ENCODE measurements at places on chromosomes 1 and 21. TPM values are rescaled to one million over a fixed set of nuclear protein-coding genes. Genes with fewer than 3 reads are reported as not detected.

DNA sequence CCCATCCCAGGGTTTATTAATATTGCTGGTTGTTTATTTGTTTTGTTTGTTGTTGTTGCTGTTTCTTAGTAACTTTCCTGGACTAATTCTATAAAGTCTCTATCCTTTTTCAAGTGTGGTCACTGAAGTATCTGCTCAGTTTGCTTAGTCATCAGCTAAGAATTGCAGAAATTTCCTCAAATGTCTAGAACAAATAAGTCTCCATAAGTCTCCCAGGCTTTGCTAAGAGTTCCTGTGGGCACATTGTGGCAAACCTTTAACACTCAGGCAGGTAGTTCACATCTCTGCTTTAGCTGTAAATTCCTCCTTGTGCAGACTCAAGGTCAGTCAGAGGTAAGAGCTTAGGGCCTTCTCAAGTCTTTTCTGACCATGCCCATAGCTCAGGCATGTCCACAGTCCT lies 38.9 kb upstream of the C1orf185 start:
- H3K4me3 ChIP-seq: no peak overlapping the region
- no peaks in the 10 kb centered on the region for H3K4me1 ChIP-seq
- peak; percentile 21 for DNase-seq
- no peak overlapping the region for H3K27ac ChIP-seq
- no peaks in the 10 kb centered on the region for H3K36me3 ChIP-seq

GRCh38 chr1:29832936-29833335 lies 596.6 kb downstream of the PTPRU start:
- no peak overlapping the region for H3K4me3 ChIP-seq
- no peaks in the 10 kb centered on the region for H3K36me3 ChIP-seq
- no peaks in the 10 kb centered on the region for H3K4me1 ChIP-seq

DNA sequence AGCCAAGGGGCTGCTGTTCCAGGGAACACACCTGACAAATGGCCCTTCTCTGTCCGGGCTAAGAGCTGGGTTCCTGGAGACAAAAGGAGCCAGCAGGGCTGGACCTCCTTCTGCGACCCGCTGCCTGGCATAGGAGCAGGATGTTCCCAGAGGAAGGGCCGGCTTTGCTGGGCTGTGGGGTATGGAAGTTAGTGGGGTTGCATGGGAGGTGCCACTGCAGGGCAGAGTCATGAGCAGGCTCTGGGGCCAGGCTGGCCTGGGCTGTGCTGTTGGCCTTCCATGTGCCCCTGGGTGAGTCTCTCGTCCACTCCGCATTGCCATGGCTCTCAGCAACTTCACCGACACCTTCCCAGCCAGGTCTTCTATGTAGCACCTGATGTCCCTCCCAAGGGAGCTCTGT lies 507.6 kb downstream of the PTPRU start:
- no peak overlapping the region for H3K4me3 ChIP-seq
- H3K27me3 ChIP-seq: peaks cover 2% of the 10 kb centered on the region
- DNase-seq: no peak
- no peaks in the 10 kb centered on the region for H3K36me3 ChIP-seq
- H3K27ac ChIP-seq: no peak overlapping the region

- no peak overlapping the region for H3K4me3 ChIP-seq
- H3K27ac ChIP-seq: no peak overlapping the region
- H3K27me3 ChIP-seq: peaks cover 15% of the 10 kb centered on the region
- DNase-seq: no peak
These were observed 51.3 kb upstream of the SLC45A1 start for GRCh38 chr1:8266436-8267165.

GRCh38 chr1:150322310-150322709 lies 977 bp downstream of the PRPF3 start:
- H3K36me3 ChIP-seq: peaks cover 32% of the 10 kb centered on the region
- peak; percentile 65 for DNase-seq
- H3K27ac ChIP-seq: peak overlapping the region; percentile 99
- peak overlapping the region; percentile 99 for H3K4me3 ChIP-seq
- H3K27me3 ChIP-seq: peaks cover 2% of the 10 kb centered on the region
- H3K4me1 ChIP-seq: peaks cover 12% of the 10 kb centered on the region

GRCh38 chr1:156797212-156797871 lies 19.3 kb downstream of the SH2D2A start:
- no peak overlapping the region for H3K4me3 ChIP-seq
- DNase-seq: peak; percentile 90
- no peak overlapping the region for H3K27ac ChIP-seq

GRCh38 chr1:18751425-18751824 lies 108.0 kb downstream of the TAS1R2 start:
- no peak overlapping the region for H3K27ac ChIP-seq
- no peaks in the 10 kb centered on the region for H3K36me3 ChIP-seq
- no peak overlapping the region for H3K4me3 ChIP-seq

- DNase-seq: no peak
- peaks cover 24% of the 10 kb centered on the region for H3K36me3 ChIP-seq
- no peak overlapping the region for H3K4me3 ChIP-seq
- peaks cover 4% of the 10 kb centered on the region for H3K4me1 ChIP-seq
These were observed 35.6 kb downstream of the SMYD2 start for GRCh38 chr1:214316593-214316992.

- H3K27ac ChIP-seq: no peak overlapping the region
These were observed 140.5 kb downstream of the FCRL5 start for GRCh38 chr1:157411769-157412168.

DNA sequence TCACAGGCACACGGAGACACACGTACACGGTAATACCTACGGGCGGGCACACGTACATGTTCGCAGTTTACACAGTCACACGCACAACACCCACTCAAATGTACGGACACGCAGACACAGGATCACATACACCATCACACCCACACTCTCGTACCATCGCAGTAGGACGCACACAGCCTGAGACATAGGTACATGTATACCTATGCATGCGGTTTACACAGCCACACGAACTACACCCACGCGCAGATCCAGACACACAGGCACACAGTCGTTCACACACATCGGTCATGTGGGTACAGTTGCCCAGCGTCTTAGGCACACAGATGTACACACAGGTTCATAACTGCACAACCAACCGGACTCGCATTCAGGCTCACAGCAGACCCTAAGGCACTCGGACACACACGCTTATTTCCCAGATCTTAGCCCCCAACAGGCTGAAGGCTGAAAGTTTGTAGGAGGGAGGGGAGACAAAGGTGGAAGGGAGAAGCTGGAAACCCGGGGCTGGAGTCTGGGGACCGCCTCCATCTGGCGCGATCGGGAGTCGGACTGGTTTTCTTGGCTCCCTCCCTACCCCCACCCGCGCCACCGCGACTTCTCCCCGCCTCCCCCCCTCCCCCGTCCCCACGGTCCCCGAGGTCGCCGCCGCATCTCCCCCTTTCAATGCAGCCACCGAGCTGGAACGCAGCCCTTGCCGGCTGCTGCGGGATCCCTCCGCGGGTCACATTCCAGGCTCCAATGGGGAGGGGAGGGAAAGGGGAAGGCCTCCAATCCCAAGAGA lies 51.9 kb upstream of the SYNC start:
- peaks cover 11% of the 10 kb centered on the region for H3K4me1 ChIP-seq
- H3K4me3 ChIP-seq: peak overlapping the region; percentile 66
- DNase-seq: peak; percentile 77

GRCh38 chr1:157969697-157970485 lies 23.6 kb upstream of the KIRREL1 start:
- H3K27ac ChIP-seq: no peak overlapping the region
- H3K4me3 ChIP-seq: no peak overlapping the region
- DNase-seq: no peak
- no peaks in the 10 kb centered on the region for H3K4me1 ChIP-seq
- no peaks in the 10 kb centered on the region for H3K27me3 ChIP-seq
- H3K36me3 ChIP-seq: no peaks in the 10 kb centered on the region

- no peaks in the 10 kb centered on the region for H3K36me3 ChIP-seq
- H3K27me3 ChIP-seq: peaks cover 4% of the 10 kb centered on the region
- no peak for DNase-seq
- H3K4me3 ChIP-seq: no peak overlapping the region
- H3K4me1 ChIP-seq: peaks cover 20% of the 10 kb centered on the region
- H3K27ac ChIP-seq: no peak overlapping the region
These were observed 21.8 kb upstream of the DYNLT5 start for GRCh38 chr1:66730462-66730861.

- H3K27me3 ChIP-seq: peaks cover 7% of the 10 kb centered on the region
- peaks cover 20% of the 10 kb centered on the region for H3K4me1 ChIP-seq
- H3K36me3 ChIP-seq: no peaks in the 10 kb centered on the region
- H3K4me3 ChIP-seq: no peak overlapping the region
These were observed 527.8 kb downstream of the MATN1 start for GRCh38 chr1:30195424-30196134.

DNA sequence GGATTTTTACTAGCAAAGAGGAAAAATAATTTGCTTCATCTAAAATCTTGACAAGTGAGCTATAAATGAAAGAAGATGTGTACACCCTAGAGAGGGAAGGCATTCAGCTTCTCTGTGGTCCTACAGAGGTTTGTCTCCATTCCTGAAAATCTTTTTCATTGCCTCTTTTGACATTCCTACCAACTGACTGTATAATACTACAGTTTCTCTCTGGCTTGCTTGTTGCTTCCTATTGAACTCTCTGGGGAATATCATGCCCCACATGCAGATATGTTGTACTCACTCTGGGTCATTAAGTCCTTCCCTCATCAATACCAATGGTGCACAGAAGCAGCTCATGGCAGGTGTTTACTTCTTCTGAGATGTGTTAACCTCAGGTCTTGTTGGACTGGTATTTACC lies 371.2 kb upstream of the PLXNA2 start:
- no peaks in the 10 kb centered on the region for H3K27me3 ChIP-seq
- no peaks in the 10 kb centered on the region for H3K4me1 ChIP-seq
- no peak overlapping the region for H3K4me3 ChIP-seq
- DNase-seq: no peak
- H3K27ac ChIP-seq: no peak overlapping the region

- peak overlapping the region; percentile 34 for H3K4me3 ChIP-seq
- no peak for DNase-seq
- peak overlapping the region; percentile 64 for H3K27ac ChIP-seq
- H3K4me1 ChIP-seq: peaks cover 35% of the 10 kb centered on the region
These were observed 81.7 kb downstream of the ARID4B start for GRCh38 chr1:235246022-235246948.

- no peaks in the 10 kb centered on the region for H3K4me1 ChIP-seq
- H3K27ac ChIP-seq: no peak overlapping the region
- no peaks in the 10 kb centered on the region for H3K27me3 ChIP-seq
- DNase-seq: no peak
- no peaks in the 10 kb centered on the region for H3K36me3 ChIP-seq
These were observed 261.7 kb downstream of the PCP4 start for GRCh38 chr21:40128891-40129290.

DNA sequence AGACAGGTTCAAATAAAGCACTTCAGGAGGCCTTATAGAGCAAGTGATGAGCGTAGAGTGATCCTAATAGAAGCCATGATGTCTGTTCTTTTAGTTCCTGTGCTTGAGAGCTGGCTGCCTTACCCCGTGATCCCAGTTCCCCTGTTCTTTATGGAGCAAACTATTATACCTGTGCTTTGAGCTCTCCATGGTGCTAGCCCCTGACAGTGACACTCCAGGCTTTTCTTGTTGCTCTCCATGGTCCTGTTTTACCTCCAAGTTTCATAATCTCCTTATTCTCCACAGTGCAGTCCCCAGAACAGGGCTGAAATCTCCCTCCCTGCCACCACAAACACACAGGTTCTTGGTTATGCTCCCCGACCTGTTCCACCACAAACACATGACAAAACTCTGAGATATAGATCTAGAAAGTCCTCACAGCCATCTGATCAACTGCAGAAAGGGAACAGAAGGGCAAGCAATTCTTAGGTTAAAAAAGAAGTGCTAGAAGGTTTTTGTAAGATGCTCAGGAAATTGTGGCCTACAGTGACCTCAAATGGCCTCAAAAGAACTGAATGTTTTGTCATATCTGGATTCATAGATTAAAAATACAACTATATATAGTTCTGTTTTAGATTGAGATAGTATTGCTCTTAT lies 6.0 kb downstream of the CADM3 start:
- H3K27me3 ChIP-seq: peaks cover 28% of the 10 kb centered on the region
- peak; percentile 79 for DNase-seq
- H3K27ac ChIP-seq: no peak overlapping the region
- H3K4me1 ChIP-seq: no peaks in the 10 kb centered on the region

DNA sequence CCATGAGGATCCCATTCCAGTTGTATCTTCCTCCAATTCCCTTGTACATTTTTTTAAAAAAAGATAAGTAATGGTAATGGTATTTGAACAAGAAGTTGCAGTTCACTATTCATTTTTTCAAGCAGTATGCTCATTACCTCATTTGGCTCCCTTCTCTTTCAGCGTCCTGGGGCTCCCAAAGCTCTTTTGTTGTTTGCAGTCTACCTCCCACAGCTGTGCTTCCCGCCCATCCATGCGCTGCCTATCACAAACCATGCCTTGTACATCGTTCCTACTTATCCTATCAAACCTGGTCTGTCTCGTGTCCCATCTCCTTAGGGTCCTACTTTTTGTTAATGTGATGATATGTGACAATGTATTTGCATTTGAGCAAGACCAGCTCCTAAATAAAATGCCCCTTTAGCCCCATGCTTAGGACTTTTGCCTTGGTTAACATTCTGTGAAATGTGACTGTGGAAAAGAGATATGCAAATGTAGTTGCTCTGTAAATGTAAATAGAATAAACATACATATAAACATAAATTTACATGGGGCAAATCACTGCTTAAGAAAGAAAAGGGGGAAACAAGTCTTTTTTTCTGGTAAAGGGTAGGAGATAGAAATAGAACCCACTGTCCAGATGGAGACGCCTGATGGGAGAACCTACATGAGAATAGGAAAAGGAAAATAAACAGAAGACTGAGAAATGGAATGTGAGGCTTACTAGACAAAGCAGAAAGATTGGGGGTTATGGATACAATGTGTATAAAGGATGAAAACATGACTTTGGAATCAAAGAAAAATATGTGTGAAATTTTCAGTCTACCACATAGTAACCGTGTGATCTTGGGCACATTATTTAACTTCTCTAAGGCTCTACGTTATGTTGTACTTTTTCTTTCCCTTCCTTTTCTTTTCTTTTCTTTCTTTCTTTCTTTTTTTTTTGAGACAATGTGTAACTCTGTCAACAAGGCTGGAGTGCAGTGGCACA lies 59.8 kb upstream of the PLXNA2 start:
- H3K4me3 ChIP-seq: no peak overlapping the region
- no peaks in the 10 kb centered on the region for H3K4me1 ChIP-seq
- H3K36me3 ChIP-seq: no peaks in the 10 kb centered on the region
- H3K27ac ChIP-seq: no peak overlapping the region
- H3K27me3 ChIP-seq: peaks cover 10% of the 10 kb centered on the region

DNA sequence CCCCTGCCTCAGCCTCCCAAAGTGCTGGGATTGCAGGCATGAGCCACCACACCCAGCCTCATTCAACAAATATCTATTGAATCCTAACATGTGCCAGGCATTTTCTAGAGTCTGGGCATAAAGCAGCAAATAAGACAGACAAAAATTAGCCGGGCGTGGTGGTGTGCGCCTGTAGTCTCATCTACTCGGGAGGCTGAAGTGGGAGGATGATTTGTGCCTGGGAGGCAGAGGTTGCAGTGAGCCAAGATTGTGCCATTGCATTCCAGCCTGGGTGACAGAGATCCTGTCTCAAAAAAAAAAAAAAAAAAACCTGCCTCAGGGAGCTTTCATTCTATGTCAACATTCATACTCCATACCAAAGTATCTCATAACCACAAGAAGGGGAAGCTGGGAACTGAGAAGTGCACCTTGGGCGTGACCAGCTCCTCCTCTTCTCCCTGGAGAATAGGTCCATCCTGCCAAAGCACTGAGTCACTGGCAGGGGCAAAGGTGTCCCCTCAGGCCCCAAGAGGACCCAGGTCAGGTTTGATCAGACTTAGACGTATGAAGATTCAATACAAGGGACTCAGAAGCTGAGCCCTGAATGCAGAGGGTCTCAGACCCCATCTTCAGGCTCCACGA lies 36.8 kb upstream of the PPP1R15B start:
- H3K27ac ChIP-seq: peak overlapping the region; percentile 11
- H3K36me3 ChIP-seq: peaks cover 40% of the 10 kb centered on the region
- no peak for DNase-seq

Gene SYT6
- total RNA-seq: not detected

Gene HPCA
- not detected for total RNA-seq

Gene DNAH14
- total RNA-seq: 0.57 TPM

Gene SORT1
- total RNA-seq: 1.4 TPM

Gene G0S2
- 449 TPM for total RNA-seq

Gene UBL4B
- not detected for total RNA-seq

Measured in activated CD4-positive, alpha-beta T cell treated with anti-CD3 and anti-CD28 coated beads, Interleukin-2, amount 10 ng/mL, durations not matched to agents 24 days and 14 days (primary cell).